ENCODE measurements at places on chromosomes 16 and 17.
A peak's percentile ranks its signal among the peaks of the same experiment; 100 is the strongest.

- DNase-seq = no peak
Observed at GRCh38 chr16:77450790-77451487, 16.1 kb upstream of the ADAMTS18 start.

GRCh38 chr17:27552276-27552732 is 78.7 kb upstream of the LGALS9 start:
- no peak for DNase-seq

GRCh38 chr16:58057121-58057520 is 31.6 kb downstream of the MMP15 start:
- no peak for DNase-seq

- DNase-seq = peak; percentile 46
Observed at GRCh38 chr17:45895304-45895968, 1.1 kb downstream of the MAPT start.

DNA sequence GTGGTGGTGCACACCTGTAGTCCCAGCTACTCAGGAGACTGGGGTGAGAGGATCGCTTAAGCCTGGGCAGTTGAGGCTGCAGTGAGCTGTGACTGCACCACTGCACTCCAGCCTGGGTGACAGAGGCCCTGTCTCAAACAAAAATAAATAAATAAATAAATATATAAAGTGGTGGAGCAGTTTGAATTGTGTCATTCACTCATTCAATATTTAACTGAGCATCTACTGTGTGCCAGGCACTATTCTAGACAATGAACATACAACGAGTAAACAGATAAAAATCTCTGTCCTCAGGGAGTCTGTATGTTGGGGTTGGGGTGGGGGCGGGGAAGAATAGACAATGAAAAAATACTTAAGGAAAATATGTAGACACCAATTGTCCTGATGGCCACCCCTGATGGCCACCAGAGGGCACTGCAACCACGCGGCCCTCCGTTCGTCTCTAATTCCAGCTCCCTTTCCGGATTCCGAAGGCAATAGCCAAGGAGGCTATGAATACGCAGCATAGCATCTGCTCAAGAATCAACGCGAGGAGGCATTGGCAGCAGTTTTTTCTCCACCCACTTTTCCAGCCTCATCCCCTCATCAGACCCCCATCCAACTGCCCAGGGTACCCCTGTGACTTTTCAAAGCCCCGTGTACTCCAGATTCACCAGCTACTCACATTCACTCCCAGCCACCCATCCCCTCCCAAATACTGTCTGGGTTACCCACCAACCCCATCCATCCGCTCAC is 21.4 kb downstream of the QPRT start:
- DNase-seq = peak; percentile 68

- no peak for DNase-seq
Observed at GRCh38 chr16:85383836-85384832, 229.0 kb upstream of the GSE1 start.

All from NCI-H446 treated with DMSO at 0.1 percent for 48 hours (cell line).